ENCODE measurements at places on chromosomes 2 and 18. TPM values are rescaled to one million over a fixed set of nuclear protein-coding genes. Genes with fewer than 3 reads are reported as not detected.

- DNase-seq: no peak
Observed at GRCh38 chr2:235579128-235579527, 85.3 kb downstream of the AGAP1 start.

DNA sequence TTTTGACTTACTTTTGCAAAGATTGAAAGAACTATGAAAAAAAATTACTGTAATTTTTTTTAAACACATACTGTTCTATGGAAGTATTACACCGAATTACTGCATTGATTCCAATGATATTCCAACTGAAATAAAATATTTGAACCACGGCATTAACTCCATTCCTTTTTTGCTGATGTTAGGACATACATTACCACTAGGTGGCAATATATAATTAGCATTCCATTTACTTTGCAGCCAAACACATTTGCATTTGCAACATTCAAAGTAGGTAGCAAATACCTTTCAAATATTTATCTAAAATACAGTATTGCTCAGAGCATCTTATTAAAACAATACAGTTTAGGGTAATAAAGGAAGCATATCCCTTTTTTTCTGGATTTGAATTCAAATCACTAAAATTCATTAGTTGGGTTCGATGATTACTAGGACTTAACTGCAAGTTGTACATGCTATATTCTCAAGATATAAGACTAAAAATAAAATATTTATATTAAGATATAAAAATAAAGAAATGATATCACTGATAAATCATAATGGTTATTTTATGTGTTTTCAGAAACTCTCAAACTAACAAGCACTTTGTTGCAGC is 31.3 kb downstream of the LANCL1 start:
- DNase-seq: peak; percentile 7

DNA sequence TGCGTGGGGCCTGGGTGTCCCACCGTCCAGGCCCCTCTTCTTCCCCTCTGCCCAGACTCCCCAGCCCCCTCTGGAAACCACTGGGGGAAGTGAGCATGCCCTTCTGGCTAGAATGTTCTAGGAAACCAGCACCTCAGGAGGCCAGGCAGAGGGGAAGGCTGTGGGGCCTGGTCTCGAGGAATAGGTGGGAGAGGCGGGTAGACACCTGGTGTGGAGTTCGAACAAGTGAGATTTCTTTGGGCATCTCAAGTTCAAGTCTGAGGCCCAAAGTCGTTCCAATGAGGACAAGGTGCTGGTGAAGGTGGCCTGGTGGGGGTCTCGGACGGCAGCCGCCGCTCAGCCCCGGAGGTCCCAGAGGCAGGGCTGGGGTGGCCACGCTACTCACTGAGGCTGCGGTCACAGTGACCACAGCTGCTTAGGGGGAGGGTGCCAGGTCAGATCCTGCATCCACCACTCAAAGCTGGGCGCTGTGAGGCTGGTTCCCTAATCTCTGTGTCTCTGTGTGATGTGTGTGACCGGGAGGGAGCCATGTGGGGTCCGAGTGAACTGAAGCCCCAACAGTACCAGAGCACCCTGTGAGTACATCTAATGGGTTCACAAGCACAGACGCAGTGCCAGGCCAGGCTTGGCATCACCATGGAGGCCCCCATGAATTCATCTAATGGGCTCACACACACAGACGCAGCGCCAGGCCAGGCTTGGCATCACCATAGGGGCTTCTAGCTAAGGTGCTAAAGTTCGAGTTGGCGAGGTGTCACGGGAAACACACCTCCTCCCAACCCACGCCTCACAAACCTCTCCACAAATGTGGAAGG is 26.5 kb upstream of the PXDN start:
- DNase-seq: peak; percentile 18

DNA sequence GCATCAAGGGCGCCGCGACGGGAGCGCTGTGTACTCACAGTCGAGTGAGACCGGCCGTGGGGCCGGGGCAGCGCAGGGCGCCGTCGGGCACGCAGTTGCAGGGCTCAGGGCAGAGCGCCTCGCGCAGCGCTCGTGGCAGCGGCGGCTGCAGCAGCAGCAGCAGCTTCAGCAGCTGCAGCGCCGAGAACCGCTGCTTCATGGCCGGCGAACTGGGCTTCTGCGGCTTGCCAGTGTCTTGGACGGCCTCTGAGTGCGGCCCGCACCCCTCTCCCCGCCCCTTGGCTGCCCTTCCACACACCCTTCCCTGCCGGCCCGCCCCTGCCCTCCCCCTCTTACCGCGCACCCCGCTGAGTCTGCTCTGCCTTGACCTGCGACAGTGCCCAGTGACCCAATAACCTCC is at the start of gene LHCGR:
Gene LHCGR, minus strand, starts transcription at position 252 of the 400 bp plus-strand sequence. Its CDS starts 53 bp downstream, at position 199.
- DNase-seq: no peak

- no peak for DNase-seq
Observed at GRCh38 chr2:176156301-176156806, 753 bp upstream of the HOXD3 start.

NIFK gene
- total RNA-seq: 19.8 TPM

Data from stomach (tissue), 19 donors.